ENCODE measurements at places on chromosomes 11 and 22.

GRCh38 chr22:39448205-39449054, 8.4 kb upstream of the MGAT3 start:
- no peak for DNase-seq

DNA sequence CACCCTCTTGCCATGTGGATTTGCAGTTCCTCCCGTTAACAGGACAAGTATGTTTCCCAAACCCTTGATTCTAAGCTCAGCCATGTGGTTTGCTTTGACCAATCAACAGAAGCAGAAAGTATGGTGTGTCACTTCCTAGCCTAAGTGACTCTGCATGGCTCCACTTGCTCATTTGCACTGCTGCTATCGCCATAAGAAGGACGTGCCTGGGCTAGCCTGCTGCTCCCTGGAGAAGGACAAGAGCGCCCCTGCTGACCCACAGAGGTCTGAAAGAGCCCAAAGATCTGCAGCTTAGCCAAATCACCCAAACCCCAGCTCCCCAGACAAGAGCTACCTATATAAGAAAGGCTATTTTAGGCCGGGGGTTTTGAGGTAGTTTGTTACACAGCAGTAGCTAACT, 18.0 kb downstream of the TBRG1 start:
- no peak for DNase-seq

GRCh38 chr11:45233804-45234170, 52.4 kb downstream of the SYT13 start:
- no peak for DNase-seq

DNA sequence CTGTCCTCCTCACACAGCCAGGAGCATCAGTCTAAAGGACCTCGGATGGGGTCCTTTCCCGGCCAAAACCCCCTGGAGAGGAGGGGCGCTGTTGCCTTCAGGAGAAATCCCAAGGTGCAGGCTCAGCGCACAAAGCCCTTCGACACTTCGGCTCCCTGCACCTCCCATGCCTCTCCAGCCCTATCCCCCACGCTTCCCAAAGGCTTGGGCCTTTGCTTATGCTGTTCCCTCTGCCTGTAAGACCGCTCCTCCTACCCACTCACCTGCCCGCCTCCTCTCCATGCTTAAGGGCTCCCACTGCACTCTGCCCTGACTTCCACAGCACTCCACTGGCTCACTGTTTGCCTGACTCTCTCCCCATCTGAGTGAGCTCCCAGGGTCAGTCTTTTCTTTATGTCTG, 13.5 kb downstream of the SLC15A3 start:
- no peak for DNase-seq

DNA sequence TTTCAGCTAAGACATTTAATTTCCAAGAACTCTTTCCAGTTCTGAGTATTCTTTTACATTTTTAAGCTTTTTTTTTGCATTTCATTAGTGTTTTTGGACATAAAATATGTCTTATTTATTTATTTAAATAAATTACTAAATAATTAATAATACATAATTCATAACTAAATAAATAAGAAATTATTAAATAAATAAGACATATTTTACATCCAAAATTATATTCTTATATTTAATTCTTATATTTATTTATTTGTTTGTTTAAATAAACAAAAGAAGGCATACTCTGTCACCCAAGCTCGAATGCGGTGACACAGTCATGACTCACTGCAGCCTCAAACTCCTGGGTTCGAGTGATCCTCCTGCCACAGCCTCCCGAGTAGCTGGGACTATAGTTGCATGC, 3.1 kb upstream of the MMP27 start:
- no peak for DNase-seq

GRCh38 chr11:48043111-48043990, 63.0 kb downstream of the PTPRJ start:
- no peak for DNase-seq

DNA sequence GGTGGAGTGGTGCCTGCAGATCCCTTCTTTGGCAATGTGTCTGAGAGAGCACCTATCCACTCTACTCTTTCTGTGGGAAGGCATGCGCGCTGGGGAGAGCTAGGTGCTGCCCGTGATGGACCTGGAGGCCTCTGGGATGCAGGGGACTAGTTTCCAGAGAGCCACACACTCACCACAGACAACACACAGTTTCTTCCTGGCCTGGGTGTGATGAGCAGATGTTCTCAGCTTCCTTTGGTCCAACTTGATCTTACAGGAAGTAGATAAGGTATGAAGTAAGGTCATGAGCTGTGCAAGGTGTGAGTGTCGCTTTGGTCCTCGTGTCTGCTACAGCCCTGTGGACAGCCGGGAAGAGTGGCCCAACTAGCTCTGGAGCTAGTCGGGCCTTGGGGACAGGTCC, 27.3 kb upstream of the SUSD2 start:
- no peak for DNase-seq

GRCh38 chr11:122627745-122628144, 27.8 kb upstream of the UBASH3B start:
- DNase-seq, result no peak

DNA sequence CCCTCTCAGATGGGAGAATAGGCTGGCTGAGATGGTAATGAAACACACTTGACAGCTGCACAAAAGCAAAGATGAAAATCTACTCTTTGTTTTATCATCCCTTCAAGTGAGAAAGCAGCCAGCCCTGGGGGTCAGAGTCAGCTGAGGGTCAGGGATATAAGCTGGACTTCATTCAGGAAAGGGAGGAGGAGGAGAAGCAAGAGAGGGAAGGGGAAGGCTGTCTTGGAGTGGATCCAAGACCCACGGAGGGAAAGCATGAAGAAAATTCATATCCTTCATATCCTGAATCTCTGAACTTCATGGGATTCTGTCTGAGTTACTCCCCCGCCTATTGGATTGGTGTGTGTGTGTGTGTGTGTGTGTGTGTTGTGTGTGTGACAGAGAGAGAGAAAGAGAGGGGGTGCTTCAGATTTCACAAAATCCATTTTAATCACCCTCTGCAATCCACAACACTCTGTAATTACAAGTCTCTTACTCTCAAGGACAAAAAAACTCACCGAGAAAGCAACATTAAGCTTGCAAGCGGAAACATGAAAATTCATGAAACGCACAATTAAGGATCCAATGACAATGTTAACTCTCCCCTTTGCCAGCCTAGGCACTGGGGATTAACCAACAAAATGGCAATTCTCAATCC, 327.7 kb downstream of the TENM4 start:
- no peak for DNase-seq

DNA sequence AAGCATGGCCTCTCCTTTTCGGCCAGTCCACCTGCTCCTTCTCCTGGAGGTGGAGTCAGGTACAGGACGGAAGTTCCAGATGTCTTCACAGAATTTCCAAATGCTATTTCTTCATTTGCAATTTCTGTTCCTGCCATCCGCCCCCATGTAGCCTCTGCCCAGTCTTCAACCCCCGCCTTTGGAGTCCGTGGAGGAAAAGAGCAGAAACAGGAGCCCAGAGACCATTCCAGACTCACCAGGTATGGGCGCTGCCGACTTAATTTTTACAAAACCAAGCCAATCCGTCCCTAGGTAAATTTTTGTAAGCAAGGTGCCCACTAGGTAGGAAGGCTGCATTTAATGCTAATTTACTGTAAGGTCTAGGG, 28.9 kb downstream of the RELT start:
- DNase-seq, result no peak

DNA sequence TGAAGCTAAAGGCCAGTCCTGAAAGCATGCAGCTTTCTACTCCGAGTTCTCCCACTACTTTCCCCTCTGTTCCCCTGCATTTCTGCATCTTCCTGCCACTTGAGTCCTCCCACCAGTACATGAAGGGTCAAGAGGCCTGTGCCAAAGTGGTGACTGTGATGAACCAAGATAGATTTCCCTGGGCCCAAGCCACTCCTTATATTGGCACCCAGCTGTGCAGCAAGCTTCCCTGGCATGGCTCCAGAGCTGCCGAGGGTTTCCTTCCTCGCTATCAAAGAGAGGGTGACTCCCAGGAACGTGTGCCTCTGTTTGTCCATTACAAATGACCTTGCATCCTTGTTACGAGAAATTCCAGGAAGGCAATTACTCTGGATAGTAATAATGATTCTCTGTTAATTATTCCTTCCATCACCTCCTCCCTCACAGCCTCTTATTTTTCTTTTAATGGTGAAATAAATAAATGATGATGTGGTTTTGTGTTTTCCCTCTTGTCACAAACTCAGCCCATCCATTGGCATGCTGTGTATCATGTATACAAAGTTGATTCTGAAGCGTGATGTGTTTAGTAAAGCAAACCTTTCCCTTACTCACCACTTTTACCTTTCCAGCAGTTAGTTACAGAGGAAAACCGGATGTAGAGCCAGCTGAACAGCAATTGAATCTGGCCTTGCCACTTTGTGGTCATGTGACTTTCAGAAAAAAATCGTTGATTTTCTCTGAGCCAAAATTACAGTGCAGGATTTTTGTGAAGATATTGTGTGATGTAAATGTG, 8.3 kb downstream of the SRSF8 start:
- DNase-seq, result peak; percentile 75

DNA sequence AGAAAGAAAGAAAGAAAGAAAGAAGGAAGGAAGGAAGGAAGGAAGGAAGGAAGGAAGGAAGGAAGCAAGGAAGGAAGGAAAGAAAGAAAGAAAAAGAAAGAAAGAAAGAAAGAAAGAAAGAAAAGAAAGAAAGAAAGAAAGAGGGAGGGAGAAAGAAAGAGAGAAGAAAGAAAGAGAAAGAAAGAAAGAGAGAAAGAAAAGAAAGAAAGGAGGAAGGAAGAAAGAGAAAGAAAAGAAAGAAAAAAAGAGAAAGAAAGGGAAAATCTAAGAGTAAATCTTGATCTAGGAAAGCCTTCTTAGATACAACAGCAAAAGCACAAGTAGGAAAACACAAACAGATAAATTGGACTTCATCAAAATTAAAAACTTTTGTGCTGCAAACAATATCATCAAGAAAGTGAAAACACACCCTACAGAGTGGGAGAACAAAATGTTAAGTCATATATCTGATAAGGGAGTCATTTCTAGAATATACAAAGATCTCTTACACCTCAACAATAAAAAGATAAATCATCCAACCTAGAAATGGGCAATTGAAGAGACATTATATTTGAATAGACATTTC, 116.8 kb upstream of the FGF3 start:
- DNase-seq, result no peak

DNA sequence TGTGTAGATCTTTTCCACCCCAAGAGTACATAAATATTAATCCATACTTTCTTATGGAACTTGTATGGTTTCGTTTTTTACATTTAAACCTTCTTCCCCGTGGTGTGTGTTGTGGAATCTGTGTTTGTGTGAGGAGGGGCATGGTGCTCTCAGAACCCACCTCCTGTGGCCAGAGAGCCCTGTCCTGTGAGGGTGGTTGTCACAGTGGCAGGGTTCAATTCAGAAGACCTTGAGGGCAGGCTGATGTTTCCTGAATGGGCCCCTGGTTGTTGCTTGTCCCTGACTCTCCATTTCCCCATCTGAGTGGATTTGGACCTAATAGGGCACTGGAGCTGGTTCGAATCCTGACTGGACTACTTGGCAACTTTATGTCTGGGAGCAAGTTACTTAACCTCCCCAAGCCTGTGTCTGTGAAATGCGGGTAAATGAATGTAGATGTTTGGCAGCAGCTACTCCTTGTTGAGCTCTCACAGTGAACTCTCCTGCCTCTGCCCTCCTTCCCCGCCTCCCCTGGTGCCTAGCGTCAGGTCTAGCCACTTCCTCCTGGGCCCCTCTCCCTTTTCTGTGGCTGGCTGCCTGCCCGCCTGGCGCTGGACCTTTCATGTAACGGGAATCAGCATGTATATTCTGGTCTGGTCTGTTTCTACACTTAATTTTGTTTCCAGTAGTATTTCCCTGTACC, 7.3 kb downstream of the NEAT1 start:
- peak; percentile 81 for DNase-seq
